ENCODE measurements at places on chromosomes 7 and 10.

GRCh38 chr10:46291817-46292572 lies 5.2 kb downstream of the ANTXRL start:
- DNase-seq, result no peak

DNA sequence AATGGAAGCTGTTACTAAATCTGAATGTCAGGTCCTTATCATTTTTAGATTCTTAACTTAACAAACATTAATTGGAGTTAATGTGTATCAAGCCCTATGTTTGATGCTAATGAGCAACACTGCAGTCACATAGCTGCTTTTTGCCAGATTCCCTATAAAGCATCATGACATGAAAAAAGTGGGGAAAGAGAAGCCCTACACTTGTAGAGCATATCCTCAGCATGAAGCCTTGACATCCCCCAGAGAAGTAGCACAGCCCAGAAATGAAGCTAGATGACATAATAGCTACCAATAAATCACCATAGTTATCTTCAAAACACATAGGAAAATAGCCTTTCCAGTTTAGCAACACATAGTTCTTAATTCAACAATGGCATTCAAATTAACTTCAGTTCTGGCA lies 49.2 kb upstream of the CDK1 start:
- no peak for DNase-seq

DNA sequence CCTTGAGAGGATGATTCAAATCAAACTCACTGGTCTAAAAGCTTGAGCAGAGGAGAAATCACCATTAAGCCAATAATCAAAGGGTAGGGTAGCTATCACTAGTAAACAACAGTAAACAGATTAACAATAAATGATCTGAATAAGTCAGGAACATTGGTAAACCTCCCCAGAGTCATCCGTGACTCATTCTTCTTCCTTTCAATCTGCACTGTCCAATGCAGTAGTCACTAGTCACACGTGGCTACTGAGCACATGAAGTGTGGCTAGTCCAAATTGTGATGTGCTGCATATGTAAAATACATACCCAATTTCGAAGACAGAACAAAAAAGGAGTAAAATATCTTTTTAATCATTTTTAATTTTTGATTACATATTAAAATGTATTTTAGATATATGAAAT lies 64.0 kb downstream of the ERCC6 start:
- no peak for DNase-seq

GRCh38 chr7:85068799-85069198 lies 118.1 kb downstream of the SEMA3D start:
- DNase-seq, result peak; percentile 29

DNA sequence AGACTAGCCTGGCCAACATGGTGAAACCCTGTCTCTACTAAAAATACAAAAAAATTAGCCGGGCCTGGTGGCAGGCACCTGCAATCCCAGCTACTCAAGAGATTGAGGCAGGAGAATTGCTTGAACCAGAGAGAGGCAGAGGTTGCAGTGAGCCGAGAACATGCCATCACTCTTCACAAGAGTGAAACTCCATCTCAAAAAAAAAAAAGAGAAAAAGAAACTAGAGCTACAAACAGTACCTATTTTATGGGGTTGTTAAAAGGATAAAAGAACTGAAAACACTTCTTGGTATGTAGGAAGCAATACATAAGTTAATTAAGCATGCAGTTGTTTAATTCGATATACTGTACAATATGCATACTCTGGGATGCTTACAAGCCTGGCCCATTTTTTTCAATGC lies 216.9 kb downstream of the SORCS1 start:
- DNase-seq, result no peak

DNA sequence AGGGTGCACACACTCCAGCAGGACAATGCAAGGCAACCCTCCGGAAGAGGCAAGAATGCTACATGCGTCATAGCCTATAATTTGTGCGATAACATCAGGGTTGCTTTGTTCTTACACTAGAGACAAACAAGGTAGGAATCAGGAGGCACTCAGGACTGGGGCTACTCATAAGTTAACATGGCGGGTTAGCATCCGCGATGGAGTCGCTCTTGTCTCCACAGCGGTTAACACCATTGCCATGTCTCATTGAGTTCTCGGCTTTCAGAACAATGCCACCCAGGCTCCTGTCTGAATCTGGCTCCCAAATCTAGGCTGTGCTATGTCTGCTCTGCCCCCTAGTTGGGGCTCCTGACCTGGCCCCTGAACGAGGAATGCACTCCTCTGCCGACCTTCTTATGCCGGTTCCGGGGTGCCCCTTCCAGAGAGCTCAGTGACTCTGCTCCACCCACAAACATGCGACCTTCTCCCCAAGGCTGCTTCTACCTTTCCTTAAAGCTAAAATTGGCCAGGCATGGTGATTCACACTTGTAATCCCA lies 24.9 kb upstream of the SLF2 start:
- DNase-seq, result no peak

GRCh38 chr7:106737202-106737562 lies 76.2 kb upstream of the CCDC71L start:
- no peak for DNase-seq

- no peak for DNase-seq
These were observed 342.1 kb downstream of the GRID1 start for GRCh38 chr10:86024281-86025041.

DNA sequence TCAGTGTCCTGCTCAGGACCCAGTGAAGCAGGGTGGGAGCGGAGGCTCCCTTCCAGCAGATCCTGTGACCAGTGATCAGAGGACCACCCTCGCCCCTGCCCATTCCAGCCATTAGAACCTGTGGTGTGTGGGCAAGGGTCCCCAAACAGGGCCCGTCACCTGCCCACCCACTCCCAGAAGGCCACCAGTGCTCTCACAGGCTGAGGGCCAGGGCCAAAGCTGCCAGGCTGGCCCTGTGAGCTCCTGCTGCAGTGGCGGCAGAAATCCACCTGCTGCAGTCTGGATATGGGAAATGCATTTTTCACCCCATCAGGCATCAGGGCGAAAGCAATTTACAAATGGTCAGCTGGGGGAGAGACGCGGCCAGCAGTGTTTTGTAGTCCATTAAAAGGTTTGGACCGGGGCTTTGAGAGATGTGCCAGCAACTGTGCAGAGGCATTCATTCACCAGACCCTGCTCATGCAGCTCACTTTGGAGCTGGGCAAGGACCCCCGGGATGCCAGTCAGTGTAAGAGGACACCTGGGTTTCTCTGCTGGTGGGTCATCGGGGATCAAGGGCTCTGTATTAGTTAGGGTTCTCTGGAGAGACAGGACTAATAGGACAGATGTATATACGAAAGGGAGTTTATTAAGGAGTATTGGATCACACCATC lies 75.2 kb upstream of the PRLHR start:
- no peak for DNase-seq

GRCh38 chr7:130543487-130544010 lies 51.7 kb downstream of the MEST start:
- no peak for DNase-seq

GRCh38 chr7:106034383-106034782 lies 71.3 kb downstream of the CDHR3 start:
- DNase-seq, result no peak

DNA sequence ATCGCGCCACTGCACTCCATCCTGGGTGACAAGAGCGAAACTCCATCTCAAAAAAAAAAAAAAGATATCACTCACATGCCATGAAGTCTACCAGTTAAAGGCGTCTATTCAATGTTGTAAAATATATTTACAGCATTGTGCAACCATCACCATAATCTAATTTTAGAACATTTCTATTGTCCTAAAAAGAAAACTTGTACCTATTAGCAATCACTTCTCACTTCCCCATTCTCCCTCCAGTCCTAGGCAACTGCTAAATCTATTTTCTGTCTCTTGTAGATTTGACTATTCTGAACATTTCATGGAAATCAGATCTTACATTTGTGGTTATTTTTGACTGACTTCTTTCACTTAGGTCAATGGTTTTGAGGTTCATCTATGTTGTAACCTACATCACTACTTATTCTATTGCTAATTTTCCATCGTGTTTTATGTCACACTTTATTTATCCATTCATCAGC lies 25.2 kb upstream of the OTUD1 start:
- no peak for DNase-seq

DNA sequence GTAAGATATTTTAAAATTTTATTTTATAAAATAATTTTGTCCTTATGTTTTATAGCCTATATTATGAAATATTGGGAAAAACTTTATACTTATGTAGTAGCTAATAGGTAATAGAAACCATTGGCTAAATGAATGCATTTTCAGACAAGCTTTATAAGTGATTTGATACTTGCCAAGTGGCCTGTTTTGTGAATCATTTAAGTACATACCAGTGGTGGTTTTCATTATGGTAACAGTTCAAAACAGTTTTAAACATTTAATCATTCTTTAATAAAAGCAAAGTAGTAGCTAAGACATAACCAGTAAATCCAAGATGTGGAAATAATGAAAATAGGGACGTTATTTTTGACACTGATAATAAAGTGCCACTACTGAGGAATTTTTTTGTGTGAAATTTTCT lies 182.2 kb downstream of the PHF14 start:
- no peak for DNase-seq

GRCh38 chr7:4406288-4407058 lies 275.6 kb upstream of the FOXK1 start:
- DNase-seq, result no peak

DNA sequence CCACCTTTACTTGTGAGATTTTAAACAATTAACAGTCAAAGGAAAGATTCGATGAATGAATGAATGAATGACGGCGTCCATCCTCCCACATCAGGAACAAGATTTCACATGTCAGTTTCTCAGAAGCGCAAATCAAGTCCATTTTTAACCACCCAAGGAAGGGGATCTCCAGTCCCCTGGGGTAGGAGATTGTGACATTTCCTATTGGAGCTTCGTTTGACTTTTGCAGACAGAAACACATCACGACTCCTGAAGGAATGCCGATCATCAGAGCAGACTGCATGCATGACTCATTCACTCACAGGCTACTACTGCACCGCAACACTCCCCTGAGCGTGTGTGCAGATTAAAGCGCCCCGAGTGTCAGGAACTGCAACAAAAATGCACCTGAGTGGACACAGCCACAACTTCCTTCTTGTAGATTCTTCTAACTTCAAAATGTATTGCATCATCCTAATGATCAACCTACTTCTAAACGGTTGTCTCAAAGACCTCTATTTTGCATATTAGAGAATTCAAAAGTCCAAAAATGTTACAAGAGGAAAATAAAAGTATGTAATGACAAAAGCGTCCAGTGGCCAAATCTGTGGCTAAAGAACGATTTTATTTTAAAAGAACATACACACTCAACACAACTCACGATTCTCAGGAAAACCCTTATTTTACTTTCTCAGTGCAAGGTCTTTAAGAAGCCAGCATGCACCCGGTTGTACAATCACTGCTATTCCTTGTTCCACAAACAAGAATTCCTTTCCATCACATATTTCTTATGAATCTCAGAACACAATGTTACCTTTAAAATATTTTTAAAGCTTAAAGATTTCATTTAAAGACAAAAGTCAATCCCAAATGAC lies 172.6 kb downstream of the FAM107B start:
- DNase-seq, result no peak

- DNase-seq, result no peak
These were observed 224.4 kb downstream of the PTPRN2 start for GRCh38 chr7:158362912-158363905.

- no peak for DNase-seq
These were observed 10.5 kb upstream of the PAX4 start for GRCh38 chr7:127628445-127628844.

DNA sequence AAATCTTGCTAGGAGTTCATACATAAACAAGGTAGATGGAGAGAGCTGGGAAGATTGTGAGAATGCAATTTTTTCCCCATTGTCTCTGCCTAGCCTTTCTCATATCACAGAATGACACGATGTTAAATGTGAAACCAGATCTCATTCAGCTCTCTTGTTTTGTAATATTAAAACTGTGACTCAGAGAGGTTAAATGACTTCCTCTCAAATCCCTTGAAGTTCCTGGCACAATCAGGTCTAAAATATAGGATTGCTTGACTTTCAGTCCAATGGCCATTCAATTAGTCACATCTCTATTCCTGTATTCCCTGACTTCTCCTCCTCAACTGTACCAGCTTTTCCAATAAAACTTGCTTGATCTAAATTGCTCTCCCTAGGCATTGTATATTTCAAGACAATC lies 3.1 kb downstream of the ANKRD22 start:
- peak; percentile 68 for DNase-seq

DNA sequence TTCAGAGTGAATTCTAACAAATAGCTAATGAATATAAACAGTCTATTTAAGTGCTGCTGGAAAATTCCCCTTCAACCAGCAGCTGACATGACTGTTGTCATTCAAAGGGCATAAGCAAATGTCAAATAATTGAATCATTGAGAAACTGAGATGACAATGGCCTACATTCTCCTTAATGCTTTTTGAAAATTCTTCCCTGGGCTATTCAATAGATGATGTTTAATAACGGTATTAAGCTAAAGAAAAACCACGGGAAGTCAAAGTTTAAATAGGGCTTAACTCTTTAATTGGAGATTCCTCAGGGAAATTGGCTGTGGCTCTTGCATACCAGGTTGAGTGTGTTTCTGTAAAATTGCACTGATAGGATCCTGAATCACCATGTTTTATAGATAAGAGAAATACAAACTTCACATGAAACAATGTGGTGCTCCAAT lies 77.0 kb downstream of the ARL4A start:
- DNase-seq, result no peak

DNA sequence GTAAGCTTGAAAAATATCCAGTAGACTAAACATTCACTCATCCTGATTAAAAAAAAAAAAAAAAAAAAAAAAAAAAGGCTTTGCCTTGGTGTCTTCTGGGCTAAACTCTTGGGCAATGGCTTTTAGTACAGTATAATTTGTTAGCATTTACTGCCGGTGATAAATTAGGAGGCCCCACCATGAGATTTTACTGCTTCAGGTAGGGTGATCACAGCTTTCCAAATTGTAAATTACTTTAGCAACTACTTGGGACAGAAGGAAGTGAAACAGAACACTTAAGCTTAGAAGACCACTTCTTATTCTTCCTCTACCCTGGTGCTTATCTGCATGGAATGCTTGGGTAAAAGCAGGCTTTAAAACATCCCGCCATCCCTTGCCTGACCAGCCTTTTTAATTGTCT lies 152.1 kb downstream of the HIBADH start:
- no peak for DNase-seq
